ENCODE measurements at places on chromosomes 4 and X.

GRCh38 chr4:145177906-145178538 lies 2.4 kb downstream of the OTUD4 start:
- DNase-seq = peak; percentile 70

DNA sequence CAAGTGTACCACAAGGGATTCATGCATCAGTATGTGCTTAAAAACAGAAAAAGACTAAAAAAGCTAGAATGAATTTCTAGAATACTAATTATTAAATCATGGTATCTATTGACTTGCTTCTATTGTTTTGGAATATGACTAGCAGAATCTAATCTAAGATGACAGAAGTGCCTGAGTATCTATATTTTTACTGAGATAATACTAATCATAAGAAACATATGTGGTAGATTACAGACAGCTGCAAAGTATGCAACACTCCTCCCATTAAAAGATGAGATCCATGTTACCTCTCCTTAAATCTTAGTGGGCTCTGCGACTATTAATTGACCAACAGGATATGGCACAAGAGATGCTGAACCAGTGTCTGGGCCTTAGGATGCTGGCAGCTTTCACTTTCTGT lies 89.4 kb downstream of the COL25A1 start:
- no peak for DNase-seq

DNA sequence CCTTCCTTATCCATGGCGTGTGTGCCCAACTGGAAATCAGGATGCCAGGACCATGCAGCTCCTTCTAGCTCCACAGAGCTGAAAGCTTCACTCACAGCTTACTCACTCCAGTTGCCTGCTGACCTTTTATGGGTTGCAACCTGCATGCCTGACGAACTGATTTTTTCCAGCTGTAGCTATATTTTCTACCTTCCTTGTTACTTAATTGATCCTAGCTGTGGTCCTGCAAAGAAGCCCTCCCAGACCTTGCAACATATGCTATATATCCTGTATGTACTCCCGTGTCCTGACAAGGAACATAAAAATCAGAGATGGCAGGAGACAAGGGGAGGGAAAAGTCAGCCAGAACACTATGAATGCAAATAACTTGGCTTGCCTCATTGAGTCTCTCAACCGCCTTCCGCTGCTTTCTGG lies 135.3 kb upstream of the LDB2 start:
- no peak for DNase-seq

GRCh38 chrX:31580726-31581125 lies 508.9 kb upstream of the FTHL17 start:
- DNase-seq = peak; percentile 84

- DNase-seq = no peak
Observed at GRCh38 chr4:8478801-8479744, 38.5 kb downstream of the TRMT44 start.

- DNase-seq = no peak
Observed at GRCh38 chr4:160386846-160387245, 1284.0 kb downstream of the RAPGEF2 start.

- no peak for DNase-seq
Observed at GRCh38 chr4:5055411-5055810, 4.1 kb downstream of the STK32B start.

DNA sequence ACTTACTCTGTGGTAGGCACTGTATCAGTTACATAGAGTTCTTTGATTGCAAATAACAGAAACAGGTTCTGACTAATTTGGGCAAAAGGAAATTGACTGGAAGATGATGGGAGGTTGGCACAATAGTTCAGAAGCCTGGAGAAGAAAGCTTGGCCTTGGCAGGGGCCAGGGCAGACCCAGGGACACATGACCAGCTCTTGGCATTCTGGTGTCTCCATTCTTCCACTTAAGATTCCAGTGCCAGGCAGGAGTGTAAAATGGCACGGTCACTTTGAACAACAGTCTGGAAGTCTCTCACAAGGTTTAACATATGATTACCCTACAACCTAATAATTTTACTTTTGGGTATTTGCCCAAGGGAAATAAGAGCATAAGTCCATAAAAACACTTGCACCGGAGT lies 175.9 kb downstream of the BCOR start:
- no peak for DNase-seq

All from RKO (cell line).